Upper lobe of left lung (tissue), 6 donors: ENCODE measurements at places on chromosomes 1 and 21. TPM values are rescaled to one million over a fixed set of nuclear protein-coding genes. Genes with fewer than 3 reads are reported as not detected.

Gene CRP
- total RNA-seq: not detected

Gene PLA2G2F
- total RNA-seq: not detected

Gene STUM
- total RNA-seq: 0.20 TPM

Gene PDZK1
- total RNA-seq: not detected

Gene AIRE
- not detected for total RNA-seq

Gene VSIG8
- total RNA-seq: not detected

Gene ELF3
- total RNA-seq: 261 TPM

Gene FRRS1
- total RNA-seq: 9.6 TPM

Gene HSD3B1
- total RNA-seq: not detected

Gene CD53
- 95.8 TPM for total RNA-seq

Gene TMPRSS3
- total RNA-seq: 12.5 TPM

Gene TRIM17
- 1.2 TPM for total RNA-seq

Gene RBBP5
- total RNA-seq: 18.1 TPM

Gene CRYZ
- total RNA-seq: 11.5 TPM

Gene RNF186
- not detected for total RNA-seq

Gene KLF17
- total RNA-seq: 0.33 TPM

Gene NES
- 33.5 TPM for total RNA-seq

Gene VANGL1
- 11.4 TPM for total RNA-seq

Gene CHIT1
- 2.2 TPM for total RNA-seq

Gene FCGR3A
- total RNA-seq: 20.8 TPM

Gene CR1L
- total RNA-seq: 0.30 TPM

Gene TAS1R1
- total RNA-seq: not detected

Gene BGLAP
- total RNA-seq: 31.4 TPM

Gene RIMS3
- total RNA-seq: 4.1 TPM

Gene KAZN
- 22.5 TPM for total RNA-seq

Gene B3GALT5
- 0.30 TPM for total RNA-seq

Gene IGSF3
- 23.0 TPM for total RNA-seq

Gene KRTAP24-1
- not detected for total RNA-seq

Gene ZNF697
- total RNA-seq: 4.4 TPM

Gene FAM72B
- total RNA-seq: 0.84 TPM

Gene ADGRB2
- total RNA-seq: 1.2 TPM

Gene IL6R
- total RNA-seq: 110 TPM

Gene TNFRSF9
- 1.5 TPM for total RNA-seq

Gene MCOLN2
- 10.8 TPM for total RNA-seq

Gene RNU1-3
- 14,413 TPM for total RNA-seq

Gene ADAMTSL4
- 148 TPM for total RNA-seq

Gene OR10J1
- not detected for total RNA-seq
